ENCODE measurements at places on chromosomes 11 and 22. TPM values are rescaled to one million over a fixed set of nuclear protein-coding genes. Genes with fewer than 3 reads are reported as not detected.
A peak's percentile ranks its signal among the peaks of the same experiment; 100 is the strongest.

DNA sequence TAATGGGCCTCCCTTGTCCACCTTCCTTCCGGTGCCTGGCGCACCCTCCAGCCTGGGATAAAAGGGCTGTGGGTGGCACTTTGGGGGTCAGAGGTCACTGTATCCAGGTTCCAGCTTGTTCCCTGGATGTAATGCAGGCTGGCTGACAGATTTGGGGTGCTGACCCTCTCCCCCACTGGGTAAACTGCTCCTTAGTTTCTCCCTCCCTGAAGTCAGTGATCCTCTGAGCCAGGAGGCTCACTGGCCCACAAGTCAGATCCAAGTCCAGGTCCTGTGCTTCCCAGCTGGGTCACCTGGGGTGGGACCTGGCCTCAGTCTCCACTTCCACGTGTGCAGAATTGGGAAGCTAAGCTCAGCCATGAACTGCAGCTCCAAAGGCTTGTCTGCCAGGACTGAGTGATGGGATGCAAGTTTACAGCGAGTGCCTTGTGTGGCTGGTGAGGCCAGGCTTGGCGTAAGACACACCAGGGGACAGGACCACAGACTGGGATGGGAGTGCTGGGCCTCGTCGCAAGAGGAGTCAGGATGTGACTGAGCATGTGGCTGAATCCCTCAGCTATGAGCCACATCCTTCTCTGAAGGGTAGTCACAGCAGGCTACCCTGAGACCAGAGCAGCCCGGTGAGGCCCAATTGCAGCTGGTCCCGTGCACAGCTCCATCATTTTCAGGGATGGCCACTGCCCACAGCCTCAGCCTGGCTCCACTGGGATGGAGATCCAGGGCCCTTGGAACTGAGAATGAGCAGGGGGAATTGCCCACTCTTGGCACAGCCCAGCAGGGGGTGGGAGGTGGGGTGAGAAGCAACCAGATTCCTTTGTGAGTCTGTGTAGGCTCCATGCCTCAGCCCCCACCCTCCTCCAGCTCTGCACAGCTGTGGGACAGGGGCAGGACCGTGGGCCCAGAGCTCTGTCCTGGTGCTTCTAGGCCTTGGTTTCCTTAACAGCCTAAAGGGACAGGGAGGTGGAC is 7.2 kb downstream of the SHISA8 start:
- no peak for DNase-seq

The NUDT8 gene
- 3.6 TPM for total RNA-seq

DNA sequence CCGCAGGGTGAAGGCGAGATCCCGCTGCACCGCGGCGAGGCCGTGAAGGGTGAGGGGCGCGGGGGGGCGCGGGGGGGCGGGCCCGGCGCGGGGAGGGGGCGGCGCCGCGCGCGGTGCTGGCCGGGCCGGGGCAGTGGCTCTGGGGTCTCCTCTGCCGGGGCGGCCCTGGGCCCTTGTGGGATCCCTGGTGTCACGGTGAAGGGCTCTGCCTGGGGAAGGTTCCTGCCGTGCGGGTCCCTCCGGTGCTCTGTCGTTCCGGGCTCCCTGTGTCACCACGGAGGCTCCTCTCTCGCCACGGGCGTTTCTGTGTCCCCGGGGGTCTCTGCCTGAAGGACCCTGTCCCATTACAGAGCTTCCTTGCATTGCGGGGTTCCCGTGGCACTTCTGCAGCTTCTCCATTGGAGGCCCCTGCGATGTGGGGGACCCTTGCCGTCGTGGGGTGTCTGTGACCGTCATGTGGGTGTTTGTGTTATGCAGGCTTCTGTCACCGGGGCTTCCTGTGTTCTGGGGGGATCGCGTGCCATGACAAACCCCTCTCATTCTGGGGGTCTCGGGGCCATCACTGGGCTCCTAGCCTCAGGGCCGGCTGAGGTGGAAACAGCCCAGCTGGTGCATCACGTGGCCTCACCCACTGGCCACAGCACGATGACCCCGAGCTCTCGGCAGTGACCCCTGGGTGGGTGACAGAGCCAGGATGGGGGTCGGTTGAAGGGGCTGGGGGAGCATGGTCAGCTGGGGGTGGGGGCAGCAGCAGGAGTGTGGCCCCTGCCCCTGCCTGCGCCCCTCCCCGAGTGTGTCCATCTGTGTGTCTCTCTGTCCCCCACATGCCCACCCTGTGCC is 25.3 kb downstream of the SHANK3 start:
- peak; percentile 58 for DNase-seq

- DNase-seq: no peak
Measured at GRCh38 chr11:114738954-114739353, 60.6 kb downstream of the NXPE2 start.

The C11orf21 gene
- not detected for total RNA-seq

The IL10RA gene
- total RNA-seq: 15.8 TPM
